T-helper 1 cell treated with Interleukin-12 subunit alpha and Interleukin-12 subunit beta and Interleukin-4 antibody, amounts not matched to agents 30 ng/mL and 1 ng/mL, for 36 hours (primary cell): ENCODE measurements at places on chromosomes 1 and 21. TPM values are rescaled to one million over a fixed set of nuclear protein-coding genes. Genes with fewer than 3 reads are reported as not detected.

Gene SLC30A10
- total RNA-seq: not detected in 2 replicates

Gene ADCY10
- total RNA-seq: 0.07 and 0.46 TPM in 2 replicates

Gene LCA5L
- 0.07 TPM in 1 of 2 replicates, not detected in the other for total RNA-seq

Gene CRNN
- not detected in 2 replicates for total RNA-seq

Gene OPRD1
- not detected in 2 replicates for total RNA-seq

Gene CD244
- 1.9 and 2.2 TPM in 2 replicates for total RNA-seq

Gene FCRL4
- not detected in 2 replicates for total RNA-seq
